Stimulated activated CD4-positive, alpha-beta T cell treated with anti-CD3 and anti-CD28 coated beads, Interleukin-4, amount 100 ng/mL, for 1 hour (primary cell): ENCODE measurements at places on chromosomes 4 and X.
A peak's percentile ranks its signal among the peaks of the same experiment; 100 is the strongest.

- no peak for DNase-seq
Observed at GRCh38 chrX:119402588-119402987, 3.5 kb downstream of the SLC25A43 start.

- DNase-seq: no peak
Observed at GRCh38 chr4:41538017-41538733, at the start of gene LIMCH1. Gene LIMCH1 (plus strand): TSS chr4:41538157. CDS start chr4:41605996, 67,839 bp downstream.

DNA sequence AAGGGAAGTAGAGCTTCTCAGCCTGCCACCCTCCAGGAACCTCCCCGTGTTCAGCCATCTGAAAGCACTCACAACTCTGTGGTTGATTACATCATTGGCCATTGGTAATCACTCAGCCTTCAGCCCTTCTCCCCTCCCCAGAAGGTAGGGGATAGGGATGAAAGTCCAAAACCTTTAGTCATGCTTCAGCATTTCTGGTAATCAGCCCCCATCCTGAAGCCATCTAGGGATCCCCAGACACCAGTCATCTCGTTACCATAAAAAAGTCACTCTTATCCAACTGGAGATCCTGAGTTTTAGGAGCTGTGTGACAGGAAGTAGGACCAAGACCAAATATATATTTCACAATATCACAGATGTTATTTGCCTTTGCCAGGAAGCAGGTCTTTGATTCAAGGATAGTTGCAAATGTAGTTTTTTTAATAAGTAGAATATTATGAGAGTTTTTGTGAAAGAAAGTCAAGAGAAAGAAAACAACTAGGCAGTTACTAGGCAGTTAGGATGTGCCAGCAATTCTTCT lies 364.6 kb upstream of the NOCT start:
- DNase-seq: no peak

DNA sequence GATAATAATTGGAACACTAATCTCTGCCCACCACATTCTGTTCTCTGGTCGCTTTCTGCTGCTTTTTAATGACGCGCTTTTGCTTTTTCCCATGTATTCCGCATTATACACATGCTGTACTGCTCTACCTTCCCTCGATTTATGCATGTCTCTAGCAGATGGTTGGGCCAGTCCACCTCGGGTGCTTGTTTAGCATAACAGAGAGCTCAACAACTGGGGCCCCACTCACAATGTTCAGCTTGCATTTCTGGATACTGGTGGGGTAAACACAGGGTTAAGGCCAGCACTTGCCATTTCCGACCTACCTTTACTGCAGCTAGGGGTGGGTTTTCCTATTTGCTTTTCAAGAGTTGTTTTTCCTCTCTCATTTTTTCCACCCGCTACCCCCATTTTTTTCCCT lies 255.8 kb downstream of the SOX3 start:
- DNase-seq: no peak

- no peak for DNase-seq
Observed at GRCh38 chr4:127870688-127871087, 10.0 kb upstream of the PLK4 start.

DNA sequence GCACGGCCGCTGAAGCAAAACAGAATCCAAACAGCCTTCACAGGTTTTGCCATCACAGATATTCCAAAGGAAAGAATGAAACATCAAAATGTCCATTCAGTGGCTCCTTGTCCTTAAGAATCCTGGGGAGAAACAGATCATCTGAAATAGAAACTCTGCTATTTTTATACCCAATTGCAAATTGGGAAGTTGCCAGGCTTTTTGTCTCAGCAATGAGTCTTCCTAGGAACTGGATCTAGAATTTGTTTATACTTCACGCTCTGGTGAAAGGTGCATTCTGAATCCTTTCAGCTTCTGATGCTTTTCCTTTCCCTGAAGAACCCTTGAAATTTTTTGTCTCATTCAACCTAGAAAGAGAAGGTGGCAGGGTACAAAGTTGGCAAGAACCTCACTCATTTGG lies 218.9 kb downstream of the FBXW7 start:
- DNase-seq: no peak

DNA sequence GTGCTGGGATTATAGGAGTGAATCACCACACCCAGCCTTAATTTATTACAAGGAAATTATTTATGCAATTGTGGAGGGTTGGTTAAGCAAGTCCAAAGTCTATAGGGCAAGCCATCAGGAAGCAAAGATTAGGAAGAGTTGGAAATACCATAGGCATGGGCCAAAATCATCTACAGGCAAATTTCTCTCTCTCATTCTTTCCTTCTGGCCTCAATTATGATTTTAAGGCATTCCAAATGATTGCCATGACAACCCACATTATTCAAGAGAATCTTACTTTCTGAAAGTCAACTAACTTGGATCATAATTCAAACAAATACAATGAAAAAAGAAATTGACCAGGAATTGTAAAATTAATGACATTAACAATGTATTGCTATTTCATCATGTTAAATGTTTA lies 400.8 kb downstream of the GPM6A start:
- no peak for DNase-seq

DNA sequence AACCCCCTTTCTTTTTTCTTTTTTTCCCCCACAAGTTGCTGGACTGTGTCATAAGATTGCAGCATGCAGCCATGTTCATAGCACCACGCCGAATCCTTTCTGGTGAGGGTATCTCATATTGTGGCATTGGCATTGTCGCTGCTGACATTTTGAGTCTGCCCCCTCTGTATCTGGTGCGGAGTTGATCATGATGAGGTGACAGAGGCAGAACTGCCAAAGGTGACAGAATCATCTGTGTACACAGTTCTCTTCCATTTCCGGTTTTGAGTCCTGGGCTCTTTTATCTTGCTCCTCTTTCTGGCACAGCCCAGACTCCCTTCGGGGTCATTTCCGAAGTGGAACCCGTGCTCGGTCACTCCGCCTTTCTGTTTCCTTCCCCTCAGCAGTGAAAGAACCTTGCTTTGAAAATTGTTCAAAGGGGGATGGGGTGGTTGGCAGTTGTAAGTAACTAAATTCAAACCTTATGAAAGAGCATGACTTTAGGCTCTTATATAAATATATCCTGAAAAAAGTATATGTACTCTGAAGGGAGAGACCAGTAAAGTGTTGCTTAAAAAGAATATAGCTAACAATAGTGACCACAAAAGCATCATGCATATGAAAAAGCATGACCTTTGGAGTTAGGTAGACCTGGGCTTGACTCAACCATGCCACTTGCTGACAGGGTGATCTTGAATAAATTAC lies 55.0 kb upstream of the BMP2K start:
- DNase-seq: no peak

GRCh38 chr4:82951196-82951595 lies 50.7 kb downstream of the THAP9 start:
- DNase-seq: no peak

- DNase-seq: no peak
Observed at GRCh38 chr4:52687696-52688095, 28.6 kb upstream of the USP46 start.

DNA sequence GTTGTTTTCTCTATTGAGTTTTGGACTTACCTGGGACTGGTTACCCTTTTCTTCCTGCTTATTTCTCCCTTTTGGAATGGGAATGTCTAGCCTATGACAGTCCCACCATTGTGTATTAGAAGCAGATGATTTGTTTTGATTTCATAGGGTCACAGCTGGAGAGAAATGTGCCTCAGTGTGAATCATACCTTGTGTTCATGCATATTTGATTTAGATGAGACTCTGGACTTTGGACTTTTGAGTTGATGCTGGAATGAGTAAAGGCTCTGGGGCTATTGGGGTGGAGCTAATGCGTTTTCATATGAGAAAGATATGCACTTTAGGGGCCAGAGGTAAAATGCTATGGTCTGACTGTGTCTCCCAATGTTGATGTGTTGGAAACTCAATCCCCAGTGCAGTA lies 30.5 kb upstream of the TEX13C start:
- no peak for DNase-seq

GRCh38 chrX:13001961-13002671 lies 27.2 kb downstream of the TMSB4X start:
- DNase-seq: peak; percentile 13
